ENCODE measurements at places on chromosomes 1 and 21.

- DNase-seq, result no peak
Observed at GRCh38 chr1:171868217-171868803, 27.0 kb downstream of the DNM3 start.

- no peak for DNase-seq
Observed at GRCh38 chr1:84170171-84170570, 26.1 kb downstream of the PRKACB start.

DNA sequence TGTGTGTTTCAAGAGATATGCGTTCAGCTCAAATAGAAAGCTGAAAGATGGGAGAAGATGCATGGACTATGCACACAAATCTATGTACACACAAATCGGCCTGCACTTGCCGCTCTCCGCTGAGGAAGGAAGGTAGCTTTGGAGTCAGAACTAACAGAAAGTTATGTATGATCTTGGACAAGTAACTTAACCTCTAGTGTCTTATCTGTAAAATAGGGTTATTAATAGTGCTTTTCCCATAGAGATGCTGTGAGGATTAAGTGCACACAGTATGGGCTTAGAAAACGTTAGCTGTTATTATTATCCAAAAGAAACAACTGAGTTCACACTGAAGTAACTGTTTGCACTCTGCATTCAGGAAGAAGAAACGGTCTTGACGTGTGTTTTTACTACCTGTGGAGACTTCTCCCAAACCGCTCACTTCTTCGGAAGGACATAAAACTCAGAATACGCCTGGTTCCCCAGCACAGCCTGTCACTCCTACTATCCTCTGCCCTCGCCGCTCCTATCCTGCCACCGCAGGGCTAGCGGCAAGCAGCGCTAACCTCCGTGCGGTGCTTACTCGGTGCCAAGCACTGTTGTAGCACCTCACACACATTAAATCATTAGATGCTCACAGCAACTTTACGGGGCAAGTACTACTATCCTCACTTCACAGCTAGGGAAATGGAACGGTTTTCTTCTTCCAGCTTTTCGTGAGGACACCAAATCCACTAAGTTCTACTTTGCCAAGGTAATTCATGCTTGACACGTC, 1.3 kb downstream of the TGFBR3 start:
- DNase-seq, result no peak

- DNase-seq, result no peak
Observed at GRCh38 chr1:202351725-202352124, 3.2 kb downstream of the PPP1R12B start.

DNA sequence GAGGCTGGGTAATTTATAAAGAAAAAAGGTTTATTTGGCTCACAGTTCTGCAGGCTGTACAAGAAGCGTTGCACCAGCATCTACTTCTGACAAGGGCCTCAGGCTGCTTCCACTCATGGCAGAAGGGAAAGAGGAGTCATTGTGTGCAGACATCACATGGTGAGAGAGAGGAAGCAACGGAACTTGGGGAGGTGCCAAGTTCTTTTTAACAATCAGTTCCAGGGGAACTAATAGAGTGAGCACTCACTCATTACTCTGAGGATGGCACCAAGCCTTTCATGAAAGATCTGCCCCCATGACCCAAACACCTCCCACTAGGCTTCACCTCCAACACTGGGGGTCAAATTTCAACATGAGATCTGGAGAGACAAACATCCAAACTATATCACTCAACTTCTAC, 77.2 kb downstream of the DDAH1 start:
- DNase-seq, result no peak

- no peak for DNase-seq
Observed at GRCh38 chr1:53617382-53617781, 121.6 kb downstream of the GLIS1 start.

DNA sequence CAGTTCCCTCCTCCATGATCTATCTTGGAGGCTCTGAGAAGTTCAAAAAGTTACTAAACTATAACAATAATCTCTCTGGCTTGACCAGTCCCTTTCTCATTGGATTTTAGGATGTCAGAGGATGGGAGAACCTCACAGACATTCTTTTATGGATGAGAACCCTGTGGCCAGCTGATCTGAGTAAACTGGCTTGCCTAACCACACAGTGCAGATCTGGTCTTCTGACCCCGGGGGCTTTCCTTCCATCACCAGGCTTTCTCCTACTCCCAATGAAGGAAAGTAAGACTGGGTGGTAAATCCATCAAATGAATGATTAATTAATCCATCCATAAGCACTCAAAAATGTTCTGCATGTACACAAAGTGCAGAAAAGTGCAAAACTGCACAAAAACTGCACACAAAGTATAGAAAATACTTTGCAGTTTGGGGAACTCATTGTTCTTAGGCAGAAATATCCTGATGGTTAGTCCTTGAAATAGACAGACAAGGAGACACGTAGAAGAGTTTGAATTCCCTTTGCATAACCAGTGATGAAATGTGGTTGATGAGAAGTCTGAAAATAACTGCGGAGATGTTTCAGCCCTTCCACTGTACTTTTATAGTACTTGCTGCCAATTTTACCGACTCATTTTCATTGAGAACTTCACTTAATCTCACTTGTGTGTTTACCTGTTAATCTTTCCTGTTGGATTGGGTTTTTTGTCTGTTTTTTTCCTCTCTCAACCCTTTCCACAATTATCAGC, 2.5 kb upstream of the F3 start:
- no peak for DNase-seq

DNA sequence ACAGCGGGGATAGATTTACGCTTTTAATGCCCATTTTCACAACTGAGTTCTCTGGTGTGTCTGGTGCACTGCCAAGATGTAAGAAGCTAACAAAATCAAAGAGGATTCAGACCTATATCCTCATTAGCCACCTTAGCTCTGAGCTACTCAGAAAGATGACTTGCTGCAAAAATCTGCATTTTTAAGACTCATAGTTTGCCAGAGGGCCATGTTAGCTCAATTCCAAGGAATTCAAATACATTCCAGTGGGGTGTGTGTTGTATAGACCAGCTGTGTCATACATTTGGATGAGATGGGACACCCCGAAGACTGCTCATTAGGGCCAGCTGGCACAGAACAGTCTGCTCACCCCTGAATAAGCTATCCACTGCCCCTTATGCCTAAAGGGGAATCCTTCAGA, 8.9 kb downstream of the DENND2D start:
- no peak for DNase-seq

- no peak for DNase-seq
Observed at GRCh38 chr1:15949453-15950245, 26.3 kb downstream of the ZBTB17 start.

DNA sequence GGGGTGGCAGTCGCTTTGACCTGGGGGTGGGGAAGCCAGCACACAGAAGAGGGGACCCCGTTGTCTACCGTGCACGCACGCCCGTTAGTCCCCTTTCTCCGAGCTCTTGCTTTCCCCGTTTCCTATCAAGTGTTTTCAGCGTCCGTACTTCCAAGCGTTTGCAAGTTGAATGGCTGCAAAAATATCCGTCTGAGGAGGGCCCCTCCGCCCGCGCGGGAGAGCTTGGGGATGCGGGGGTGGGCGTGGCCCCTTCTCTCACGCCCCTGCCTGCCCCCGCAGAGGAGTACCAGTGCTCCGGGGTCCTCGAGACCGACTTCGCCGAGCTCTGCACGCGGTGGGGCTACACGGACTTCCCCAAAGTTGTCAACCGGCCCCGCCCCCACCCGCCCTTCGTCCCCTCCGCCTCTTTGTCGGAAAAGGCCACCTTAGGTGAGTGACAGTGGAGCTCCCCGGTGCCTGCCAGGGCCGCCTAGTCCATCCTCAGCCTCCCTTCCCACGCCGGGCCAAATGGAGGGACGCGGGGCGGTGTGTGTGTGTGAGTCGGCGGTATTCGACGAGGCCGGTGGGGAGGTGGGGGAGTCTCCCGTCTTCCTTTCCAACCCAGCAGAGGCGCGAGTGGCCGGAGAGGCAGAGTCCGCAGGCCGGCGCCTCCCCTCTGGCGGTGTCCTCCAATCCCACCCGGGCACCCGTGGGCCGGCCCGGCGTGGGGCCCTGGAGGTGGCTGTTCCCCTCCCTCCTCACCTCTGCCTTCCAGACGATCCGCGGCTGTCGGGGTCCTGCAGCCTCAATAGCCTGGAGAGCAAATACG, 3.4 kb downstream of the LRRC71 start:
- DNase-seq, result no peak

- DNase-seq, result no peak
Observed at GRCh38 chr21:38212706-38213105, 44.1 kb upstream of the KCNJ15 start.

- DNase-seq, result no peak
Observed at GRCh38 chr21:26973226-26973625, 6.3 kb upstream of the ADAMTS5 start.

DNA sequence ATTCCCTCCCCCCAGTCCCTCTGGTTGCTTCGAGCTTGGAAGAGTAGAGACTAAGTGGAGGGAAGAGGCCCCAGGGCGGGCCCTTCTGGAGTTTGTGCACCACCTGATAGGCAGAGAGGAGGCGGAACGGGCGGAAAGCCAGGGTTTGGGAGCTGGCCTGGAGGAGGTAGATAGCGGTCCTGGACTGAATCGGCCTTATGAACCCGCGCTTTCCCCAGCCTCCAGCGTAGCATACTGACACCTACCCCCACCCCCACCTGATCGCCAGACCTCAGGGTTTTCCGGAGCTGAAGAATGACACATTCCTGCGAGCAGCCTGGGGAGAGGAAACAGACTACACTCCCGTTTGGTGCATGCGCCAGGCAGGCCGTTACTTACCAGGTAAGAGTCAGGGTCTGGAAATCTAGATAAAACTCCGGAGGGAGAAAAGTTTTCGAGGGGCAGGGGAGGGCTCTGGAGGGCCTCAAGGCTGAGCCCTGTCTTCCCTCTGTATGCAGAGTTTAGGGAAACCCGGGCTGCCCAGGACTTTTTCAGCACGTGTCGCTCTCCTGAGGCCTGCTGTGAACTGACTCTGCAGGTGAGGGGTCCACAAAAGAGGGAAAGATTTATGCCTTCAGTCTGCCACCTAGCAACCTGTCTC, 705 bp downstream of the UROD start:
- DNase-seq, result no peak

DNA sequence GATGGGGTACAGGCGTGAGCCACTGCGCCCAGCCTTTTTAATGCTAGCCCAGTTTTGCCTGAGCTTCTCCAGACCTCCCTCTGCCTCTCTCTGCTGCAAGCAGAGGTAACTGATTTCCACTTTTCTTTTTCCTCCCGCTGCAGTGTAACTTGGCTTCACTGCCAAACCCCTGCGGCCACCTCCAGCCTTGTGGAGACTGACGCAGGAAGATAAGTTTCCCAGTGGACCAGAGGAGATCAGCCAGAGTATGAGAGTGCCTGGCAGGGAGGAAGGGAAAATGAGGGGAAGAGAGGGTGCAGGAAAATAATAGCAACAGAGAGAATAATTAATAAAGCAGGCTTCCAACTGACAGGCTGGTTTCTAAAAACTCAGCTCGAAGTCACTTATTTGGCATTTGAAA, 143.7 kb downstream of the PCNX2 start:
- DNase-seq, result no peak

DNA sequence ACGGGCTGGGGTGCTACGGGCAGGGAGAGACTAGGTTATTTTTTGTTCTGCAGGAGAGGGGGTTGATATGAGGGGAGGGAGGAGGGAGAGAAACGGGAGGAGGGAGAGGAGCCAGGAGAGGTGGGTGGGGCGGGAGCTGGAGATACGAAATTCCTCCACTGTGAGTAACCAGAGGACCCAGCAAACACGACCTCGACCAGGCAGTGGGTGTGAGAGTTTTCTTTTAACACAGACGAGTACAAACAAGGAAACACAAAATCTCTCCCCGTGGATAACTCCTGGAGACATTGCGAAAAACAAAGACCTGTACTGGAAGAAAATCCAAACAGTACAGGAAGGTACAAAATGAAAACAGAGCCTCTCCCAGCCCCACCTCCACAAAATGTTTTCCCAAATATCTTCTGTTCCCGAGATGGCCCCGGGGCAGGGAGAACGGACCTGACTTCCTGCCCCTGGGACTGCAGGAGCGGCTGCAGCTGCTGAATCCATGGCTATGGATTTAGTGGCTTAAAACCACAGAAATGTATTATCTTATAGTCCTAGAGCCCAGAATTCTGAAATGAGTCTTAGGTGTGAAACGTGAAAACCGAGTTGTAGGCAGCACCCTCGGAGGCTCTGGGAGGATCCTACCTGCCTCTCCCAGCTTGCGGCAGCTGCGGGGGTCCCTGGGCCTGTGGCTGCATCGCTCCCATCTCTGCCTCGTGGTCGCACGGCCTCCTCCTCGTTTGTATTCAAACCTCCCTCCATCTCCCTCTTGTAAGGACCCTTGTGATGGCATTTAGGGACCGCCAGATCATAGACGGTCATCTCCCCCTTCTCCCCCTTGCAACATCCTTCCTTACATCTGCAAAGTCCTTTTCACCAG, 82.2 kb downstream of the RIPK4 start:
- no peak for DNase-seq

DNA sequence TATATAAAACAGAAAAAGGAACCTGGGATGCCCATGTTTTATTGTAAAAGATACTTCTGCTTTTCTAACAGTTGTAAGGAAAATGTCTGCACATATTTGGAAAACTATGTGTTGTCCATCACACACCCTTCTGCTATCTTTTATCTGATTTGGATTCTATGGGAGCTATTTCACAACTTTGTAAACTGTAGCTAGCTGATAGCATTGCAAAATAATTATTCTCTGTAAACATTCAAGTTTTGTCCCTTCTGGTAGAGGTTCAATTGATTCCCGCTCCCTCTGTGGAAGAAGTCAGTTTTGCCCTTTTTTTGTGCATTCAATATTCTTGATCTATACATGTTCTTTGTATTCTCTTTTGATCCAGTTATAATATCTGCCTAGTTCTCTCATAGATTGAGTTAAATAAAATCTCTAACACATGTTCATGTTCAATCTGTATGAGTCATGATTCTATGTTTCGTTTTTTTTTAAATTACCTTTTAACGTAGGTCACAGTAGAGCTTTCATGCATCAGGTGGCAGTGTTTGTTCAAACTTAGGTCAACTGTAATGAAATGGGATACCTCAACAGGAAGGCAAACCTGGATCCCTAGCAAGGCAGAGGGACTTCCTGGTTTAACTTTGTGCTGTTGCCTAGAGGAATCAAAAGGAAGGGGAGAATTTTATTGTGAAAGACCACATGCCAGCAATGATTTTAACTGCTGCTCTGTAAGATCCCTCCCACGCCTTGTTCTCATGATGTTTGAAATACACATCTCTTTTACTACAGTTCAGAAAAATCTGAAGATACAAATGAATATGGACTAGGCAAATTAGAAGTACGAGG, 26.0 kb upstream of the BCL9 start:
- DNase-seq, result no peak

DNA sequence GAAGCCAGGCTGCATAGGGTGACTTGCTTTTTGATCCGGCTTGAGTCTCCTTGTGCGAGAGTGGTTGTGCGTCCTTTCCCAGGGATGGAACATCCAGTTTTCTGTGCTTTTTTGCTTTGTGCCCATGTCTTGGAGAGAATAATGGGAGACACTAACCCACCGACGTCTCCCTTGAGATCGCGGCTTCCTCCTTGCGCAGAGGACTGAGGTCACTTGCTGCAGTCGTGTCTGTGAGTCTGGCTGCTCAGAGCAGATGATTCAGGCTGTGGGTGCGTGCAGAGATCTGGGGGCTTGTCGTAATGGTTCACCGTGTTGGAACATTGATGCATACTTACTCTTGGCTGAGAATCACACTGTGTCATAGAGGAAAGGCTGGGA, 164.5 kb upstream of the CACNA1E start:
- no peak for DNase-seq

GRCh38 chr1:21541835-21542234, 32.6 kb downstream of the ALPL start:
- DNase-seq, result no peak

All from cortex of kidney (tissue), 1 donor.